ENCODE measurements at places on chromosomes 16 and 17. TPM values are rescaled to one million over a fixed set of nuclear protein-coding genes. Genes with fewer than 3 reads are reported as not detected.

DNAJA2 gene
- 61.2 TPM for total RNA-seq

FBXW10 gene
- total RNA-seq: not detected

JMJD8 gene
- total RNA-seq: 27.1 TPM

TNP2 gene
- not detected for total RNA-seq

ZPBP2 gene
- total RNA-seq: not detected

SMTNL2 gene
- total RNA-seq: not detected

PHOSPHO1 gene
- total RNA-seq: not detected

ABCA10 gene
- 1.2 TPM for total RNA-seq

ERCC4 gene
- 10.1 TPM for total RNA-seq

DNA sequence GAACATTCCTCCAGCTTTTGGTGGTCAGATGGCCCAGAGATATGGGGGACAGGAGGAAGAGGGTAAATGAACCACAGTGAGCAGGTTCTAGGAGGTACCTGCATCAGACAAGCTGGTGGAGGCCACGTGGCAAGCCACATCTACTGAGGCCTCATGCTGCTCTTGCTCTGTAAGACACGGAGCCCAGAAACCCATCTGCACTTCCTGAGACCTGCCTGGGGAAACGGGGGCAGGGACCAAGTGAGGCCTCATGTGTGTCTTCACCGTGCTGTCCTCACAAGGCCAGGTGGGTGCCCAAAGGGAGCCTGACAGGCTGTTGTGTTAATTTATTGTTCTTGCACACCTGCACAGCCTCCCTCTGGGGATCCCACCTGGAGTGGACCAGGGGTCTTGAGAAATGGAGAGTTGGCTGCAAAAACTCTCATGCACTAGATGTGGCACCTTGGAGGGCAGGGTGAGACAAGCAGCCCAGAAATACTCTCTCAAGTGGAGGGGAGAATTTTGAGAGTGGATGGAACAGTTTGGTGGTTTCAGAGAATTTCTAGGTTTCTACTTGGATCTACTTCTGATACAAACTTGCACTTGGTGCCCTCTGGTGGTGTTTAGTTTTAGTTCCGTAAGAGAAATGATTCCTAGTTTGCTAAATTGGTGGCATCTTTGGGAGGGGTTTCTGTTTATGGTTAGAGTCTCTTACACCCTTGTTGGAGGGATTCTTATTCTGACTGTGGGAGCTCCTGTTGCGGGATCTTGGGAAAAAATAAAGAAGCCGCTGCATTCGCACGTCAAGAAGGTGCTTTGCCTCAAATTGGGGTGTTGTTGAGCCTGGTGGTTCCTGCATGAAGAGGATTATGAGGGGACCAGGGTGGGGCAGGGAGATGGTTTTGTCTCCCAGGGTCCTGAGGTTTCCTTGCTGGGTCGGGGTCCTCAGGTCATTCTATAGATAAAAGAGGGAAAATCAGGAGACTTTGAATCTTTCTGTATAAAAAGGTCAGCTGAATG, 47.5 kb downstream of the SLC6A2 start:
- peak; percentile 22 for DNase-seq

GRCh38 chr17:37312137-37312923, 63.5 kb upstream of the C17orf78 start:
- DNase-seq: no peak

- no peak for DNase-seq
Observed at GRCh38 chr17:14125518-14126137, 56.3 kb downstream of the COX10 start.

DNA sequence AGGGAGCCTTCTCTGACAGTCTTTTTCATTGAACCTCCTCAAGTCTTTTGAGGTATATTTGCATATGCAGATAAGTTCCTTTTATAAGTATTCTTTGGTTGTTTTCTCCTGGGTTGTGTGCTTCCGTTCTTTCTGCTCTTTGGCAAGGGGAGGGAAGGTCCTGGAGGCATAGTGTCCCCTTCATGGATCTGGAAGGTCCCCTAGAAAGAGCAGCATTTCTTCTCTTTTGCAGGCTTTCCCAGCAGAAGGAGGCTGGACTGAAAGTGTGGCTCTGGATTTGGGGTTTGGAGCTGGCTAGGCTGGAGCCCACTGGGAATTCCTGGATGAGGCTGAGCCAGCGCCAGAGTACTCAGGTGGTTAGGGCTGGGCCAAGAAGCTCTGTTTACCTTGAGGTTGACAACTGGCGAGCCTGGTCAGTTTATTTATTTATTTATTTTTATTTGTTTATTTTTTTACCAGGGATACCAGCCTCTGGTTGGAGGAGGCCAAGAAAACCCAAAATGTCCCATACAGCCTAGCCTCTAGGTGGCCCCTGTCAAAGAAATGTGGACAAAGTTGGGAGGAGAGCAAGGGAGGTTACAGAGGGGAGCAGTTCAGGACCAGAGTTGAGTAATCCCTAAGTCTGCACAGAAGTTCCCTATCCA, 5.4 kb upstream of the TOP2A start:
- DNase-seq: no peak

- DNase-seq: no peak
Observed at GRCh38 chr16:67245674-67246080, 1.6 kb downstream of the FHOD1 start.

- DNase-seq: no peak
Observed at GRCh38 chr16:86663685-86664521, 85.6 kb downstream of the FOXL1 start.

DNA sequence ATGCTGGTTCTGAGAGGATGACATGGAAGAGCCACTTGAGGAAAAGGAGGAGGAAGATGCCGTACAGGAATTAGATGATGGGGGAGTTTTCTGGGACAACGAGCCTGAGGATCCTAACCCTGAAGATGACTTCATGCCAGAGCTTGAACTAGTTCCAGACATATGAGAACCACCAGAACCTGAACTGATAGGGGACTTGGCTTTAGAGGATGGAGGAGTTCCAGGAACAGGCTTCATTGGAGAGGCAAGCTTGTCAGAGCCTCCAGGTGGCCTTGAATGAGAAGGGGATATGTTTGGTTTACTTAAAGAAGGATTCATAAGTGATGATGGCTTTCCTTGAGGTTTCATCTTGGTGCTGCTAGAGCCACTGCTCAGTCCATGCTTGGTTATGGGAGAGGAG, 6.9 kb upstream of the FBXL20 start:
- no peak for DNase-seq

- DNase-seq: no peak
Observed at GRCh38 chr16:1656808-1657617, 21.1 kb upstream of the JPT2 start.

- no peak for DNase-seq
Observed at GRCh38 chr17:72236980-72237633, 116.3 kb downstream of the SOX9 start.
